Progenitor cell of endocrine pancreas (in vitro differentiated cells): ENCODE measurements at places on chromosomes 4 and X. TPM values are rescaled to one million over a fixed set of nuclear protein-coding genes. Genes with fewer than 3 reads are reported as not detected.

ZNF718 gene
- 9.3 and 10.3 TPM in 2 replicates for total RNA-seq

EDA2R gene
- total RNA-seq: 4.2 and 6.6 TPM in 2 replicates

SLC49A3 gene
- 12.9 and 13.1 TPM in 2 replicates for total RNA-seq

FAM114A1 gene
- 31.2 and 32.6 TPM in 2 replicates for total RNA-seq

DNA sequence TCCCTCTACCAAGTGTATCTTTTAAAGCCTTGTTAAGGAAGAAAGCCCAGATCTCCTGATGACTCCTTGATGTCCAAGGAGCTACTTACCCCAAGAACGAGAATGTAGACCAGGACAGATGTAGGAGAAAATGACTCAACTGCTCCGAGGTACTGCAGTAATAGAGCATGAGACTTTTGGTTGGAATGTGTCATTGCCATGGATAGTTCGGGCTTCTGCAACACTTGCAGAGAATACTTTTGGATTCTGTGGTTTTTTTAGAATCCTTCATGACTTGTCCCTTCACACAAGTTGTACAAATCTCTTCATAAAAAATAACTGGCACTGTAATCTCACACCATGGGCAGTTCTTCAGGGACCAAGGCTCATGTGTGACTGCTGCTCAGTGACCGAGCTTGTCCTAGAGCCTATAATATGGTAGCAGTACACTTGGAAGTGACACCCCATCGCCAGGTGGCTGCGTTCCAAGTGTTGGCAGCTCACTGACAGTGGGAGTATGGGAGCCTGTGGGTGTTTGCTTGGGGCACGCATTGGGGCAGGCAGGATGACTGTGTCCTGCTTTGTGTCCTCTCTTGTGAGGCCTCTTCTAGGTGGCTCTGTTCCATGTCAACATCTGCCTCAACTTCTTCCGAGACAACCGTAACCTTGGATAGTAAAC, 87.9 kb upstream of the WDR1 start:
- no peak for DNase-seq

DNA sequence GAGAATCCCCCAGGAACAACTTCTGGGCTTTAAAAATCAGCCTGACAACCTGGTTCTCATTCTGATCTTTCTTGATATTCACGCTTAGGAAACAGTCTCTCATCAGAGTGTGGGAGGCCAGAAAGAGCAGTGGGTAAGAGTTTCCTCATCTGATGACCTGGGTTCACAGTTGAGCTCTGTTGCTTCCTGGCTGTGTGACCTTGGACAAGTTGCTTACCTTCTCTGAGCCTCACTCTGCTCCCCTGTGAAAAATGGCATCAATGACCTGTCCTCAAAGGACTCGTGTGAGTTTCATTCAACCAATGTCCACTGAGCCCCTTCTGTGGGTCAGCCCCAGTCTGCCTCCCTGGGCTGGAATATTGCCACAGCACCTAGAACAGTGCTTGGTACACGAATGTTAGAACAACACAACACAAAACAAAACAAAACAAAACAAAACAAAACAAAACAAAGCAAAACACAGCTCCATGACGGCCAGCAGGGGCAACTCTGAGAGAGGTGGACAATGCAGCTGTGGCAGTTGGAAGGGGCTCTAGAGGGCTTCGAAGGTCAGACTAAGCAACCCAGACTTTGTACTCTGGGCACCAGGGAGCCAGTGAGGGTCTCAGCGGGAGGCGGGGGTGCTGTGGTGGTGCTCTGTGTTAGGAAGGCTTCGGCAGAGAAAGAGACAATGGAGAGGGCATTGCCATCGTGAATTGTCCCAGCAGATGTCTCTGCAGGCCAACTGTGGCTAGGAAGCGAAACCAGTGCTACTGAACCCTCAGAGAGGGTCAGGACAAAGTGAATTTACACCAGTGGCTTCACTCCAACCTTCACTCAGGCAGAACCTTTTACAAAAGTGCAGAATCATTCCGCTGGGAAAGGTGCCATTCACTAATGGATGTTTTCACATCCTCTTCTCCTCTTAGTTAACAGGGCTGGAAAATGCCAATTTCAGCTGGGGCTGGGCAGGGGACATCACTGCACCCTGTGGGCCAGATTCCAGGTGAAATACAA, 14.3 kb upstream of the C4orf50 start:
- DNase-seq: no peak

- DNase-seq: no peak
Observed at GRCh38 chr4:169024762-169025161, 14.7 kb upstream of the CBR4 start.

DNA sequence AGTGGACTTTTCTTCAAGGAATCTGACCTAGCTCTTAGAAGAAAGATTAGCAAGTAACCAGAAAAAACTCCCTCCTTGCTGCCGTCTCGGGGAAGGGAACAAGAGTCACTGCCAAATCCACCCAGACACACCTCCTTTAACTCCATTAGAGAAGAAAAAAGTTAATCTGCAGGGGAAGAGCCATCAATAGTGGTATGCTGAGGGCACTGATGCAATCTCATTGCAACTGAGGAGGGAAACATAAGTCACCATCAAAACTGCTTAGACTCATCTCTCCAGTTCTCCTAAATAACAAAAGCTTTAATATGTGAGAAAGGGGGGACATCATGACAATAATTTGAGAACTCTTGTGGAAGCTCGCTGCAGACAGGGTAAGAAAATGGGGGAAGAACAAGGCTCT, 49.3 kb upstream of the MAGED4B start:
- no peak for DNase-seq

DNA sequence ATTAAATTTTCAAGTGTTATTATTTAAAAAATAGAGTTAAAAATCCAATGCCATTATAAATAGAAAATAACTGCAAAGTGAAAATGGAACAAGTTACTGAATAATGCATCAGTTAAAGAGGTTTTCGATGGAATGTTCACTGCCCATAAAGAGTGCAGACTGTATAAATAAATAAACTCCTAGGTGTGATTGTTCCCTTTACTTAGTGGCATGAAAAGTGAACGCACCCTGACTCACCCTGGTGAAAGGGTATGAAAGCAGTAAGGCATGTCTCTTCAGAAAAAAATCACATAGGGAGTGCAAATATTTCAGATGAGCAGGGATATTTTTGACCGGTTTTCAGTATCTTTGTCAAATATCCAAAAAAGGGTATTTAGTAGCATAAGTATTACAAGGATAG, 387.8 kb downstream of the DCAF12L2 start:
- no peak for DNase-seq

- no peak for DNase-seq
Observed at GRCh38 chr4:166501941-166502382, 628.9 kb downstream of the TLL1 start.

- DNase-seq: no peak
Observed at GRCh38 chr4:169245061-169245460, 25.7 kb downstream of the SH3RF1 start.

GRCh38 chrX:56130031-56130430, 102.1 kb upstream of the KLF8 start:
- DNase-seq: no peak

DNA sequence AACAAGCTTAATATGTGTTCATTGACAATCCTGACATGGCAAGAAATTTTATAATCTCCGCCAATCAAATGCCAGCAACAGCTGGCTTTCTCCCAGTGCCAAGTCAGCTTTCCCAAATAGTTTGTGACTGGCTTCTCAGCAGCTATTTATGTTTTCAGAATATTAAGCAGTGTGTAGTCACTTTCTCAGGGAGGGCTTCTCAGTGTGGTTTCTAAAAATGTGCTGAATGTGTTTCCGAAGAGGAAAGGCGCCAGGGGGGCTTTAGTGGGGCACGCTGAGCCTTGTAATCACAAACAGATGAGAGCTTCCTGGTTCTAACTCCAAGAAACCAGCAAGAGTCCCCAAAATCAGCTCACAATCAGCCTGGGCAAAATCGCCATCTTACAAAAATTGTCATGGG, 258.7 kb upstream of the CPEB2 start:
- no peak for DNase-seq

DNA sequence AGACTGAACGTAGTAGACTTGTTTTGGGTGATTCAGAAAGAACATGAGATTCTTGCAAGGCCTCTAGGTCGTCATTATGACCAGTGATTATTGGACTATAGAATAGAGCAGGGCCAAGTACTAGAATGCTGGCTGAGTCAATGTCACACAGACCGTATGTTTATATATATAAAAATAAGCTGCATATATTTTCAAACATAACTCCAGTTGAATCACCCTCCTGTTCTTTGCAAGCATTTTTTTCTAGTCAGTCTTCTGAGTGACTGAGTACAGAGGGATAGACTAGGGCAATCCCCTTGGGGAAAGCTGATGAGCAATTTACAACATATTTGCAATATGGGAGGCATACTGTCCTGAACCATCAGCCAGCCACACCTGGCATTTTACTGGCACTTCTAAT, 48.4 kb upstream of the PRPS1 start:
- no peak for DNase-seq

DNA sequence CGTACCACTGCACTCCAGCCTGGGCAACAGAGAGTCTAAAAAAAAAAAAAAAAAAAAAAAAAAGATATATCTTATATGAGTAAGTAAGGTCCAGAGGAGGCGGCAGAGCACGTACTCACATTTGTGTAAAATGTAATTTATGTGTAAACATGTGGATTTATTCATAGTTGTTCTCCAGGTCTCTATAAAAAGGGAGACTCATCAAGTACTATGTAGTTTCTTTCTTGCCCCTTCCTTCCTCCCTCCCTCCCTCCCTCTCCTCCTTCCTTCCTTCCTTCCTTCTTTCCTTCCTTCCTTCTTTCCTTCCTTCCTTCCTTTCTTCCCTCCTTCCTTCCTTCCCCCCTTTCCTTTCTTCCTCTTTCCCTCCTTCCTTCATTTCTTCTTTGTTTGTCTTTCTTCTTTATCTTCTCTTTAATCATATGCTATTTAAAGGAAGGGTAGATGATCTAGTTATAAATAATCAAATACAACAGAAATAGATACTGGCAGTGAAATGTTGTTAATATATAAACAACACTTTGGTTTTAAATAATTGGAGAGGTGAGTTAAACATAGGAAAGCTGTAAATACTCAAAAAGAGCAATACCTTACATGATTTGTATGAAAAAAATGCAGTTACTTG, 344.8 kb downstream of the ANK2 start:
- DNase-seq: no peak

- no peak for DNase-seq
Observed at GRCh38 chr4:155924637-155925036, 21.1 kb downstream of the TDO2 start.

DNA sequence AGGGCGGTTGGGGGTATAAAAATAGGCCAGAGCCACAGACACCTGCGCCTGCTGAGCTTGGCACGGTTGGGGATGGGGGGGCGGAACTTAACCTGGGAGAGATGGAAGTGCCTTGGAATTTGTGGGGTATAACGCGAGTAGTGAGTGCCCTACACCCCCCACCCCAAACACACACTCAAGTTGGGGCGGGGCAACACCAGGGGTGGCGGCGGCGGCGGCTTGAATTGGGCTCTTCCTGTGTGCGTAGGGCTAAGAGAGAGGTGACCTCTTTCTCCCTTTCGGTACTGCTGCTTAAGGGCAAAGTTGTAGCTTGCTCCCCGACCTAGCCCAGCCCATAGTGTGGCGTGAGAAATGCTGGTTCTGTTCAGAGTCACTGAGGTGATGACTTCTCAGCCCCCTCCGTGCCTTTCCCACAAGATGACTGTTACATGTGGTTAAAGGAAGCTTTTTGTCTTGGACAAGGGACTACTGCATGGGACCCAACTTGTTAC, 839 bp downstream of the STK26 start:
- DNase-seq: no peak

GRCh38 chr4:48346594-48346993, 5.3 kb downstream of the SLAIN2 start:
- DNase-seq: no peak

GRCh38 chr4:182062936-182063335, 180.3 kb upstream of the TENM3 start:
- DNase-seq: no peak

- no peak for DNase-seq
Observed at GRCh38 chr4:57320849-57321248, 210.7 kb upstream of the IGFBP7 start.

DNA sequence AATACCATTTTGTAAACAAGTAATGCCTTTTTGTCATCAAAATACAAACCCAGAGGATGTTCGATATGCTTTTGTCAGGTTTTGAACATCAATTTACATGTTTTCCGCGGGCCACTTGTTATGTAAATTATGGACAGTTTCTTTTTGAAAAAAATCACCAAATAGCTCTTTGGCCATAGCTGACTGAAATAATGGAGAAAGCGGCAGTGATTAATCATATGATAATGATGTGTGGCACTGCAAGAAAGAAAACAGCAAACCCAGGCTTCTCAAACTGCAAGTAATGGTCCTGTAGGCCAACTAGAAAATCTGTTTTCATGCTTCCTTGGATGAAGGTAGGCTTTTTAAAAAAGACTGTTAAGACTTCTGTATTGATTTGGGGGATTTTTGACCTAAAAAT, 15.6 kb upstream of the SCML1 start:
- no peak for DNase-seq

GRCh38 chrX:22325096-22325495, 52.4 kb downstream of the CBLL2 start:
- no peak for DNase-seq

DNA sequence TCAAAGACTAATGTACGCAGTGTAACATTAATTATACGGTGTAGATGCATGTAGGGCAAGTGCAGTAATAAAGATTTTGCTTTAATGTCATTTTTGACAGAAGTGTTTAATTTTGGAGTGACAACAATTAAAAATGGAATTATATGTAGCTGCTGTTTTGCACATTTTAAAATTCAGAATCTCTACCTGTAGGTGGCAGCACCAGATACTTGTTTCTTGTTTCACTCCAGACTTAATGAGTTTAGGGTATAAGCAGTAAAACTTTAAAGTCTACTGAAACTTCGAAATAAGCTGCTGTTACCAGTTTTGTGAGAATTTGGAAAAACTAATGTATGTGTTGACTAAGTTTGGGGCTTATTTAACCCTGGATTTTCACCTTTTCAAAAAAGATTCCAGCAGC, 144.9 kb downstream of the POLA1 start:
- DNase-seq: no peak
